ENCODE measurements at places on chromosomes 13 and 19. TPM values are rescaled to one million over a fixed set of nuclear protein-coding genes. Genes with fewer than 3 reads are reported as not detected.

GRCh38 chr19:38840583-38840968 is 9.0 kb upstream of the ECH1 start:
- no peak for DNase-seq

DNA sequence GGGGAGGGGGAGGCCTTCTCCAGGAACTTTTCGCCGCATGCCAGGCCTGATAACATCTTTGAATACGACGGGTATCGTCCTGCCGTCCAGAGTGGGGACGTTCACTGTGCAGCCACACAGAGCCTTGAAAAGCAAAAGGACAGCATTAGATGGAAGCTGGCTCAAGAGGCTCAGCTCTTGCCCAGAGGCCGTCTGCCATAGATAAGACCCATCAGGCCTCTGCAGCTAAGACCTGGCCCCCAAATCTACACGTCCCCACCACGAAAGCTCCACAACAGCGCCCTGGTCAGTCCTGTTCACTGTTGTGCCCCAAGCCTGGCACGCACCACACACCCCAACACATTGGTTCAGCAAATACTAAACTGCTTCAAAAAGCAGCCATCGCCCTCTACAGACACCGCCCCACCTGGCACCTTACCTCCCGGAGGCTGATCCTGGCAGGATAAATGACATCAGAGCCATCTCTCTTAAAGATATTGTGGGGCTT is 2.1 kb downstream of the DNAJB1 start:
- no peak for DNase-seq

GRCh38 chr13:73772449-73773167 is 361.6 kb downstream of the KLF12 start:
- DNase-seq, result no peak

DNA sequence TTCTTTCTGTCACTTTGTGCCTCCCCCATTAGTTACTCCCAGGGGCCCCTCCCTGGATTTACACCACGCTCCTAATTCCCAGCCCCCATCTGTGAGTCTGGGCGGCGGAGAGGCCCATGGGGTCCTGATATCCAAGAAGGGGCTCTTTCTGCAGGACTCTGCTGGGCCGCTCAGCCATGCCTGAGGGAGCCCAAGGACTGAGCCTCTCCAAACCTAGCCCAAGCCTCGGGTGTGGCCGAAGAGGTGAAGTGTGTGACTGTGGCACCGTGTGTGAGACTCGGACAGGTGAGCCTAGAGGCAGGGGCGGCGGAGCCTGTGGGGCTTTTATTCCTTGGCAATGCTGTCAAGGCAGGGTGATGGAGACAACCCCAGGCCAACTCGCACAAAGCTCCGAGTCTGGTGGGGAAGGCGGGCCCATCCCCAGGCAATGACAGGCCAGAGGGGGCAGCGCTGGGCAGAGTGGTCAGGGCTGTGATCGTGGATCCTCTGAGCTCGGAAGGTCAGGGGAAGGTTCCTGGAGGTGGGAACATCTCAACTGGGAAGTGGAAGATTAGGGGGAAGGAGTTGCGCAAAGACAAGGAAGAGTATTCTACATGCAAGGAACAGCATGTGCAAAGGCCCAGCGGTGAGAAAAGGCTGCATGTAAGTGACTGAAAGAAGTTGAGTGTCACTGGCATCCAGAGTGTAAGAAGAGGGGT is 1.6 kb downstream of the PLEKHG2 start:
- DNase-seq, result peak; percentile 35

- no peak for DNase-seq
Observed at GRCh38 chr13:81275666-81276258, 934.8 kb upstream of the SPRY2 start.

DNA sequence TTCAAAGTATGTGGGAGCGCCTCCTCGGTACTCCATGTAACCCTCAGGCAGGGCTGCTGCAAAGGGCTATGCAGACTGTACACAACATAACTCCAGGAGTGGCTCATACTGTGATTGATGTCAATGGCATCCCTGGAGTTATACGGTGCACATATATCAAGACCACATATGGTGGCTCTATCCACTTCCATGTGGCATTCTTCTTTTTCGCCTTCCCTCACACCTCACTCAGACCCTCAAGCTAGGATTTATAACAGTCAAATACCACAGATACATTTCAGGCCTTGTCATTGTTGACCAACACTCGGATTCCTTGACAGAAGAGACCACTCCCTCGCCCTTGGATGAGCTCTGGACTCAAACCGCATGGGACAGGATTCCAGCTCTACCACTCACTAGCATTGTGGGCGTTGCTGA is 11.3 kb upstream of the UBL3 start:
- DNase-seq, result peak; percentile 64

GRCh38 chr13:101098873-101099272 is 317.4 kb downstream of the NALCN start:
- DNase-seq, result peak; percentile 22

Gene NLRP11
- 4.9 TPM for total RNA-seq

DNA sequence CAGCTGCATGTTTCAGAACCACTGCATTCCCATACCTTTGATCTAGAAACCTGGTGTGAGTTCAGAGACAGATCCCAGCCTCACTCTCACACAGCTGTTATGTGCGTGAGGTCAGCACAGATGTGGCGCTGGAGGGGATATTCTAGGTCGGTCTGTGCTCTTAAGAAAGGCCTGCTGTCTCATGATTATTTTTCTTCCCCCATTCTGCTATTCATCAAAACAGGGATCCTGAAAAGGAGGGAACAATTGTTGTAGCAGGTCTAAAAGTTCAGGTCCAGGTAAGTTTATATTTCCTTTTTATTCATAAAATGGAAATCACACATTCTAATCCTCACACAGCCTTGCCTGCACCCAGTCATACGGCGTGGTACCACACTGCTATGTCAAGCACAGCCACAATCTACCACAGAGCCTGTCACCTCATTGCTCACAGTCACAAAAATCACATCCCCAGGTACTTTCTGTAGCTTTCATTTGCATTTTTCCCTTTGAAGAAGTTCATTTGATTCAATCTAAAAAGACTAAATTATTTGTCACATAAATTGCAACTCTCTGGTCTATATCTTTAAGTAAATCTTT is 867 bp downstream of the ZNF546 start:
- DNase-seq, result no peak

GRCh38 chr13:43631106-43631505 is 155.7 kb downstream of the ENOX1 start:
- DNase-seq, result no peak

GRCh38 chr19:17323964-17324332 is 10.7 kb downstream of the ANO8 start:
- no peak for DNase-seq

Gene ARHGAP33
- total RNA-seq, result 7.8 TPM

GRCh38 chr13:72556945-72557344 is 170.5 kb downstream of the MZT1 start:
- no peak for DNase-seq

Gene SLAIN1
- 0.03 TPM for total RNA-seq

DNA sequence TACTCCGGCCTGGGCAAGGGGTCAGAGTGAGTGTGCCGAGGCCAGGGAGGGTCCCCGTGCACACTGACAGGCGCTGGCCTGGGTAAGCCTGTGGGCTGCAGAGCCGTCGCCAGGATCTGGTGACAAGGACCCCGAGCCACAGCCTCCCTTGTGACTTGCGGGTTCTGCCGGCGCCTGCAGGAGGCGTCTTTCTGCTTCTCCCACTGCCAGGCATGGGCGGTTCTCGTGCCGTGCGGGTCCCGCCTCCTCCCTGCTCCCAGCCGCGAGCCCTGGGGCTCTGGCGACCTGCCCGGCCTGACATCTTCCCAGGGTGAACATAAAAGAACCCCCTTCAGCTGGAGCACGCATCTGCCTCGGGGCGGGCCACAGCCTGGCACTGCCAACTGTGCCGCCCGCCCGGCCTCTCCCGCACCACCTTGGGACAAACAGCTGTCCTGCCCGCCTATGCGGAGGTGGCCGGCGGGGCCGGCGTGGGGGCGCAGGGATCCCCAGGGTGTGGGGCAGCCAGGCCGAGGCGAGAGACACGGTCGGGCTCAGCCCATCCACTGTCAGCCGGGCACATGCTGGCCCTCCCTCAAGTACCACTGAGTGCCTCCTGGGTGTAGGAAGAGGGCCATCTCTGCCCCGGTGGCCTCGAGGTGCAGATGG is 1.5 kb upstream of the HCN2 start:
- peak; percentile 88 for DNase-seq

Gene TMEM150B
- not detected for total RNA-seq

- peak; percentile 48 for DNase-seq
Observed at GRCh38 chr19:1512671-1513498, at the start of gene ADAMTSL5. Gene ADAMTSL5 (minus strand): TSS chr19:1513019. CDS start chr19:1510943, 2,076 bp downstream.

DNA sequence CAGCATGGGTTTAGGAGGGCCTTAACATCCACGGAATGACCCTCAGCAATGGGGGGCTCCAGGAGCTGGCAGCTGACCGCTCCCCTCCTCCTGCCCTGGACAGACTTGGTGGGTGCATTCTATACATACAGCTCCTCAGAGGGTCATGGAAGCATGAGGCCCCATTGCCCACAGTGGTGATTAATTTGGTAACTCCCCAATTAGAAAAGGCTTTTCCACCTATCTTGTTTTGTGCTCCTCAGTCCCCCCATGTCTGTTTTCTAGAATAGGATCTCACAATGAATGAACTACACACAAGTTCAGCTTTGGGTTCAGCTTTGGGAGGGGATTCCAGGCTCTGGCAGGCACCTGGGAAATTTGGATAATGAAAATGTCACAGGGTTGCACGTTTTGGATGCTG is 707.8 kb downstream of the UQCRFS1 start:
- no peak for DNase-seq

- no peak for DNase-seq
Observed at GRCh38 chr13:98514288-98514687, 62.6 kb downstream of the STK24 start.

- DNase-seq, result no peak
Observed at GRCh38 chr13:96810104-96810503, 184.2 kb downstream of the OXGR1 start.

Gene PSG2
- total RNA-seq, result 0.19 TPM

- DNase-seq, result no peak
Observed at GRCh38 chr13:99800951-99801350, 170.6 kb downstream of the ZIC5 start.

Data from A172 (cell line).